Activated T-helper 1 cell treated with anti-CD3 and anti-CD28 coated beads, Interleukin-2, amount 50 U/mL, for 16 hours (primary cell): ENCODE measurements at places on chromosomes 16 and 17.

- no peak for DNase-seq
Observed at GRCh38 chr16:23966597-23967394, 131.0 kb downstream of the PRKCB start.

- no peak for DNase-seq
Observed at GRCh38 chr17:49602783-49603182, 27.1 kb downstream of the NXPH3 start.

DNA sequence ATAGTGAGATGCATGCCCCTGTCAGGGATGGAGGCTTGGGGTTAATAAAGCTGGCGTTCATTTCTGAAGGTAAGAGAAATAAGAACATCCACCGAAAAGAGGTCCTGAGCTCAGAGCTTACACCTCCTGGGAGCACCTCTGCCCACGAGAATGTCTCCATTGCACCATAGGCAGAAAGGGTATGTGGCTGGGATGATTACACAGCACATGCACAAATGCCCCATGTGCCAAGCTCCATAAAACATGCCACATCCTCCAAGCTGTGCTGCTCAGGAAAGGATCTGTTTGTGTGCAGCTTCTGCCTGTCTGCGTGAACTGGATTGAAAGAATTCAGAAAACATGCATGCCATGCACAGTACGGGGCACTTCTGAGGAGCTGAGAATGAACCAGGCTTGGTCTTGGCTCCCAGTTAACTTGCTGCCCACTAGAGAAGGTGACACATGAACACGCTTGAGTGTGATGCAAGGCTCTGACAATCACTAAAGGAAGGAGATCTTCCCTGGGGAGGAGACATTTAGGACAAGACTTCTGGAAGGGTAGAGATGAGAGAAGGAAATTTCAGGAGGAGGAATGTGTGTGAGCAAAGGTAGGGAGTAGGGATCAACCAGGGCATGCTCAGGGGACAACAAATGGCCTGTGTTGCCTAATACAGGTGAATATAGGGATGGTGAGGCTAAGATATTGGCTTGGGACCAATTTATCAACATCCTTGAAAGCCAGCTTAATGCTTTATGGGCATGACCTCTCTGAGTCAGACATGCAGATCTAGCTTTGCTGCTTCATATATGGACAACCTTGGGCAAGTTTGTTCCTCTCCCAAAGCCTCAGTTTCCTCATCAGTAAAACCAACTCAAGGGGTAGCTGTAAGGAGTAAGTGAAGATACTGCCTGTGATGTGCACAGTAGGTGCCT, 32.0 kb upstream of the SMPD3 start:
- no peak for DNase-seq

DNA sequence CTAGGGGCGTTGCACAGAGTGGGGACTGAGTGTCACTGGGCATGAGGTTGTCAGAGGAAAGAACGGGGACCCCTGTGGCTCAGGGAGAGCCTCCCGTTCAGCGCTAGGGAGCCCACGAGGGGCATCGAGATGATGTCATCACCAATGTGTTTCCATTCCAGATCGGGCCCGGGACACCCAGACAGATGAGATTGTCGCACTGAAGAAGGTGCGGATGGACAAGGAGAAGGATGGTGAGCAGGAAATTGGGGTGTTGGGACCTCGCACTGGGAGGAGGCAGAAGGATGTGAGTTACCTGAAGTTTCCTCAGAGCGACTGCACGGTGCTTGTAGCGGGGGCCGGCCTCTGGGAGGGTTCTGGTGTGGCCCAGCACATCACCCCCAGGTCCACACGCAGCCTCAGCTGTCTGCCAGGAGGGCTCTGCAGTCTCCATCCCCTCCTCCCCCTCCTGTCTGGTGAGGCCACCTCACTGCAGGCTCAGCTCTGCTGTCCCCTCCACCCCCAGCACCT, 4.0 kb downstream of the CDK10 start:
- no peak for DNase-seq

DNA sequence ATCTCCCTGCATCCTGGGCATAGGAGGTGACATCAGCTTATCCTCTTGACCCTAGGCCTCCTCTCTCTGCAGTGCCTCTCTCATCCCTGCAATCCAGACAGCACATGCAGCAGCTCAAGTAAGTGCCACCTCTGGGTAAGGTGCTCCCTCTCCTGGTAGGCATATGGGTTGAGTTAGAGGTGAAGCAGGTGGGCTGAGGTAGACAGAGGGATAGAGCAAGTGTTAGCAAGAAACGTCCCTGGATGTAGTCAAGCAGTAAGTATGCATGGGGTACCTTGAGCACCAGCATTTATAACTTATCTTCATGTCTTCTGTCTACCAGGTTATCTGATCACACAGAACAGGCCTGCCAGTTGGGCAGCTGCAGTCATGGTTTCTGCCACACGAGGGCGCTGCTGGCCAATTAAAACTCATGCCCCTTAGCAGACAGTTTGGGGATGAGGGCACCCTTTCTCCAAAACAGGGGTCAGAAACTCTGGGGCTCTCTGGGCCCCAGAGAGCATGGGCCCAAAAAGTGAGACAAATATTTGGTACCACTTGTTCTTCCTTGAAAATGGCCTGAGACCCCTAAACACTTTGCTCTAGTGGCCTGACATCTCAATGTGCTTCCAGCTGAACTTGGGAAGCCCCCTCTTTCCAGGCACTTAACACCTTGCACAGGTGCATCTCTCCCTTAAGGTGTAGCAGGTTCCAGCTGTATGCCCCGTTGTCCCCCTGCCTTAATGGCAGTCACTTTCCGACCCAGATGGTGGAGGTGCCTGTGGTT, 59.8 kb downstream of the NEUROD2 start:
- DNase-seq: peak; percentile 72

- no peak for DNase-seq
Observed at GRCh38 chr16:73317321-73317857, 269.5 kb upstream of the ZFHX3 start.

- DNase-seq: no peak
Observed at GRCh38 chr17:31622500-31622899, 231.0 kb downstream of the RAB11FIP4 start.

DNA sequence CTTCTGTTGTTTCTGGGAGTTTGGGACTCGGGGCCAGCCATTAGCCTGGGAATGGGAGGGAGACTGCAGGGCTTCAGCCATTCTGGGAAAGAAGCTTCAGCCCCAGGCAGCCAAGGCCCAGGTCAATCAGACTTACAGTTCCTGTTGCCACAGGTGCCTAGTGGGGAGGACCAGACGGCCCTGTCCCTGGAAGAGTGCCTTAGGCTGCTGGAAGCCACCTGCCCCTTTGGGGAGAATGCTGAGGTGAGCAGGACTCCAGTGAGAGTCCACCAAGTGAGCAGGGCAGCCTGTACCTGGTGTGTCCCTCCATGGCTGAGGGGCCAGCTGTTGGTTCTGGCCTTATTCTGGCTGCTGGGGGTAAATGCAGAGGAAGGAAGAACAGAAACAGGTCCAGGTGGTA, 8.7 kb downstream of the NFE2L1 start:
- DNase-seq: no peak

DNA sequence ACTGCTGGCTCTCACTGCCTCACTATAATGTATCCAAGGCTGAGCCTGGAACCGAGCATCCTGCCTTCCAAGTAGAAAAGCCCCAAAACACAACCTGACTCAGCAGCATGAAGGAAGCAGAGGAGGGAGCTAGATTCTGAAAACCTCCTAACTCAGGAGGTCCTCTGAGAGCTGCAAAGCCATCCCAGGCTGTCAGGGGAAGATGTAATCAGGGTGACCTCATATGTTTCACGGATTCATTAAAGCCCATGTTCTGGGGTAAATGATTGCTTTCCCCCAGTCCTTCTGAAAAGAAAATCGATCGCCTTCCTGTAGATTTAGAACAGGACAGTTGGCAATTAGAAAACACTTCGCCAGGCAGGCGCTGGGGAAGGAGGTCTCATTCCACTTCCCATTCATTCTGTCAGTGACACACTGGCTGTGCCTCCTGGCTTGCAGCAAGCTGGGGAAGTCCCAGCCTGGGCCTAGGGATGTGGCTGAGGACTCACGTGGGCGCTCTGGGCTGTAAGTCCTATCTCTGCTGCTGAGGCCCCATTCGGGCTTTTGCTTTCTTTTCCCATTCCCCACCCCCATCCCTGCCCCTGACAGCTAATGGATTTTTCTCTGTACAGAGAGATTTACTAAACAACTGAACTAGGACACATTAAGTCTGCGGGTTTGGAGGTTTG, 75.7 kb upstream of the TMEM132E start:
- DNase-seq: no peak

DNA sequence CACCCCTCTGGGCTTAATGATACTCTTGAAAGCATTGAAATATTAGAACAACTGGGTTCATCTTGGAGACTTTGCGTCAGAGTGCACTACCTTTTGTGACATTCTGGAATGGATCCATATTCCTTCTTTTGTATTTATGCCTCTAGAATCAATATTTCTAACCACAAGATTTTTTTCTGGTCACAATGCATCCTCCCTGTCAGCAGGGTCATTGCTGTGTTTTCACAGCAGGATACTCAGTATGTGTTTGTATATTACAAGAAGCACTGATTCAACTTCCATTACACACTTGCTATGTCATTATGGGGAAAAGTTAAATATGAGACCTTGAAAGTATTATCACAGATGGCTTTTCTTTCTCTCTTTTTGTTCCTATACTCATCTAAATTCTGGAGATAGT, 370.0 kb downstream of the HS3ST3B1 start:
- DNase-seq: no peak

DNA sequence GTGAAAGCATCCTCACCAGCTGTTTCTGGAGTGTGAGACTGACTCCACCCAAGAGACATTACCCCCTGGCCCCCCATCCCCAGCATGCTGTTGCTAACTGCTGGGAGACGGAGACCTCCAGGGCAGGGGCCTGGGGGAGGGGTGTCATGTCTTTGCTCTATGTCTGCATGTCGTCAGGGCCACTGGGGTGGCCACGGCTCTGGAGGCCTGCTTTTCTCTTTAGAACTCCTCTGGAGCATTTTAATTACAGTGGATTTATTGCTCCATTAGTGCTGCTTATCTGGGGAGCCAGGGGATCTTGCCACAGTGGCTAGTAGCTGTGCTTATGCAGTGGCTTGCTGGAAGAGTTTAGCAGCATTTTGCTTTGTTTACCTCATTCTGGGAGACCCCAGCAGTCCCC, 32.3 kb downstream of the CLEC16A start:
- no peak for DNase-seq

DNA sequence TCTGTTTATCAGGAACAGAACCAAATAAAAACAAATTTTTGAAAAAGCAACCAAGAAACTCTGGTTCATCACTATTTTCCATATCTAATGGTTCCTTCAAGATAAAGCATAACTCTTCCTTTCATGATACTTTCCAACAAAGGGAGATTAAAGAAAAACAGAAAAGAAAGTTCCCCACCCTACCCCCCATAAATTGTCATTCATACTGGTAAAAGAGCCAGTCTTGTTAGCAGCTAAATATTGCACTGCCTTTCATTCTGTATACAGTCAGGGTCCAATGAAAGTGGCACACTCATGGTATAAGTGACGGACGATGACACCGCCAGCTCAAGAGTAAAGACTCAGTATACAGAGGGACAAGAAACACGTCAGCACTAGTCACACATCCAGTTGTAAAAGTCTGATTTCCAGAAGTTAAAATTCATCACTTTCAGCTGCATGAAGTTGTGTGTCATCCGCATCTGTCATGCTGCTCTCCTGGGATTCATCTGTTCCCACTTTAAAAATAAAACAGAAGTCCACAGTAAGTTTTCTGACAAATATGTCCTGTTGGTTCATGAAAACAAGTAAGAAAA, 68.5 kb downstream of the CDC27 start:
- no peak for DNase-seq

- peak; percentile 49 for DNase-seq
Observed at GRCh38 chr17:68346448-68346847, 55.2 kb downstream of the ARSG start.

- DNase-seq: no peak
Observed at GRCh38 chr17:39694593-39694992, 5.3 kb upstream of the ERBB2 start.

DNA sequence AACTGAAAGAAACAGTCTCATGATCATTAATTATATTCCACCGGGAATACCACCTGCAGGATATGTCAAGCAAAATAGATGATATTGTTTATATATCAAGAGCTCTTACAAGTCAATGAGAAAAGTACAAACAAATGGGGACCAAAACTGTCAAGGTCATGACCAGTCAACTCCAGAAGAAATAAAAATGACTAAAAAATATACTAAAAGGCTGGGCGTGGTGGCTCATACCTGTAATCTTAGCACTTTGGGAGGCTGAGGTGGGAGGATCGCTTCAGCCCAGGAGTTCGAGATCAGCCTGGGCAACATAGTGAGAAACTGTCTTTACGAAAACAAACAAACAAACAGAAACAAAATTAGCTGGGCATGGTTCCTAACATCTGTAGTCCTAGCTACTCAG, 49.8 kb upstream of the SCNN1B start:
- DNase-seq: no peak

- no peak for DNase-seq
Observed at GRCh38 chr16:6771956-6772355, 560.7 kb upstream of the RBFOX1 start.

DNA sequence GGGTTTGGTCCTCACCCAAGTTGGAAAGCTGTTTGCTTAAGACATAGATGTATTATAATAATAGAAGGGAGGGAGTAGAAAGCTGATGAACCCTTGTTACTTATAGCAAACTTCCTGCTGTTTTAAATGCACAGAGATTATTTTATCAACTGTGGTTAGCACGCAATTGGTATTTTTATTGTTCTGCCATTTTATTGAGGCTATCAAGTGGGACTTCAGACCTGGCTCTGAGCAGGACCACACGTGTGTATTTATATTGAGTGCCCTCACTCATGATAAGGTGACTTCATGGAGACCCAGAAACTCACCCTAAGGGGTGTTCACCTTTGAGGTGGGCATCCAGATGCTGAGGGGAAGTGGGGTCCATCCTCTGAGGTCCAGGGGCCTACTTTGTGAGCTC, 17.0 kb downstream of the KLHL36 start:
- no peak for DNase-seq

DNA sequence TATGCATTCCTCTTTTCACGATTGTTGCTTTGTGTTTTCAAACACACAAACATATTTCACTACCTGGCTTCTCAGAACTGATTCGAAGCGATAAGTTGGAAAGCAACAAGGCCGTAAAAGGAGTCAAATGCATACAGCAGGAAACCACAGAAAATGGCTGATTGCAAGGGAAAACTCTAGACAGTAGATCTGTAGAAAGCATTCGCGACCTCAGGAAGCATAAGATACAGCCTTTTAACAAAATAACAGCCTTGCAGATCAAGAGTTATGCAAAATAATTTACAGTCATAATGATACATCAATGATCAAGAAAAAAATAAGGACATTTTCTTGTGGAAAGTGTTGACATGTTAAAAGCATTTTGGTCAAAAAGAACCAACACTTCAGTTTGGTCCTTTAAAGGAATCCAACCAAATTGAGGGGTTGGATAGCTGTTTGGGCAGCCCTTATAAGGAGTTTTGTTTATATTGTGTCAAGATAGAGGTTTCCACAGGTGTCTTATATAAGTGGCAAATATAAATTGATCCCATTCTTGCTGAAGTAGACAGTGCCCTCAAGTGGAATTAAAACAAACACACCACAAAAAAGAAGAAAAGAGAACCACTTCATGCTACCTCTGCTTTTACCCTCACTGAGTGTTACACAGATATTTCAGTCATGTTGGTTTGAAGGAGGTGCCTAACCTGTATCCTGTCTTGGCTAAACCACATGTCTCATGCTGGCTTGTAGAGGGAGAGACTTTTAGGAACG, 5.5 kb downstream of the CYLD start:
- DNase-seq: no peak

- no peak for DNase-seq
Observed at GRCh38 chr17:56593646-56594319, at the start of gene NOG. TSS of gene NOG (plus strand) at chr17:56593699. CDS start at chr17:56594224, 525 bp downstream.

GRCh38 chr16:28317040-28317880, 24.9 kb downstream of the SBK1 start:
- peak; percentile 52 for DNase-seq

- no peak for DNase-seq
Observed at GRCh38 chr16:83952587-83952939, 477 bp upstream of the OSGIN1 start.

GRCh38 chr17:80379348-80379747, 35.6 kb upstream of the ENDOV start:
- DNase-seq: no peak
